ENCODE measurements at places on chromosomes 3 and 15. TPM values are rescaled to one million over a fixed set of nuclear protein-coding genes. Genes with fewer than 3 reads are reported as not detected.

B3GNT5 gene
- total RNA-seq: 5.8 TPM

AGTR1 gene
- 15.6 TPM for total RNA-seq

GRIP2 gene
- 0.17 TPM for total RNA-seq

NPAP1 gene
- not detected for total RNA-seq

DNAH1 gene
- 1.2 TPM for total RNA-seq

CCR1 gene
- not detected for total RNA-seq

GOLGA8S gene
- not detected for total RNA-seq

SYNPR gene
- not detected for total RNA-seq

CTXN2 gene
- not detected for total RNA-seq

THPO gene
- not detected for total RNA-seq

CASR gene
- not detected for total RNA-seq

TGM4 gene
- 0.17 TPM for total RNA-seq

CAPN3 gene
- total RNA-seq: 5.6 TPM

SLC22A13 gene
- not detected for total RNA-seq

POLQ gene
- total RNA-seq: 0.09 TPM

CHST13 gene
- total RNA-seq: not detected

FBN1 gene
- 785 TPM for total RNA-seq

TMC3 gene
- under 0.01 TPM for total RNA-seq

CHRFAM7A gene
- not detected for total RNA-seq

TTLL13 gene
- total RNA-seq: 0.23 TPM

STRIT1 gene
- not detected for total RNA-seq

NEO1 gene
- 51.3 TPM for total RNA-seq

EPB42 gene
- not detected for total RNA-seq

BDH1 gene
- total RNA-seq: 3.0 TPM

SEMA6D gene
- 4.8 TPM for total RNA-seq

MYO5C gene
- total RNA-seq: 0.34 TPM

FRMD5 gene
- 0.23 TPM for total RNA-seq

CCNB2 gene
- total RNA-seq: 4.9 TPM

MOBP gene
- not detected for total RNA-seq

ISL2 gene
- total RNA-seq: 0.12 TPM

ROBO2 gene
- total RNA-seq: 0.23 TPM

ETFA gene
- total RNA-seq: 55.6 TPM

CSTA gene
- total RNA-seq: 6.2 TPM

EXD1 gene
- not detected for total RNA-seq

KIF7 gene
- 13.8 TPM for total RNA-seq

ANKDD1A gene
- 11.7 TPM for total RNA-seq

ACP3 gene
- total RNA-seq: 3.3 TPM

TICRR gene
- 0.34 TPM for total RNA-seq

ANKRD34C gene
- total RNA-seq: not detected
